Amniotic stem cell (primary cell): ENCODE measurements at places on chromosomes 7 and 10.

GRCh38 chr10:121734589-121735045 lies 136.4 kb upstream of the FGFR2 start:
- no peak for DNase-seq

DNA sequence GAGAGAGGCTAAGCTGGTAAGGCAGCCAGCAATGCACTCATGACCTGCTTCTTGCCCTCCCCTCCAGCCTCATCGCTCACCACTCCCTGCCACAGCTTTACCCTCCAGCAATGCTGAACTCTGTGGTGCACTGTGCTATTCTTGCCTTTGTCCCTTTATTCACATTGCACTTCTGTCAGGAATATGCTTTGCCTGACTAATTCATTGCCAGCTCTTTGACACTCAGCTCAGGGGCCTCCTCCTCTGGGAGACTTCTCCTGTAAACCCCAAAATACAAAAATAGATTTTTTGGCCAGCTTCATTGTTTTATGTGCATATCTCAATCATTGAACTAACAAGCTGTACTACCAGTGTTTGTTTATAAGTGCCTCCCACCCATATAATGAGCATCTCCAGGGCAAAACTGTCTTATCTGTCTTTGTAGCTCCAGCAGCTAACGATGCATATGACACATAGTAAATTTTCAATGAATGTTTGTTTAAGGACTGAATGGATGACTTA lies 8.2 kb downstream of the CNNM1 start:
- no peak for DNase-seq

DNA sequence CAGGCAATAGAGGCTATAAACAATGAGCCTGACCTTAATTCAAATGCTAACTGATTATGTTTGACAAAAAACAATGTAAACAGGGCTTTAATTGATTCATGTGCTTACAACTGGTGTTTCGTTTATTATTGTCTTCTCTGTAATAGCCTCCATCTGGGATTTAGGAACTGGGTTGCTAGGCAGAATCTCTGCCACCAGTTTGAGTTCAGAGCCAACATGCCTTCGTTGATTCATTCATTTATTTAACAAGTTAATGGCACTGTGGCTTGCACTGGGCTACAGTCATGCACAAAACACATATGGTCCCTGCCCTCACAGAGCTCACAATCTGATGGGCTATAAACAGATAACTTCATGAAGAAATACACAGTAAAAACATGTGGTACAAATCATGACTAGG lies 19.6 kb upstream of the CDHR3 start:
- no peak for DNase-seq

GRCh38 chr10:129599160-129599559 lies 132.1 kb downstream of the MGMT start:
- DNase-seq: no peak

- no peak for DNase-seq
These were observed 24.0 kb upstream of the RHOBTB1 start for GRCh38 chr10:60967854-60968484.

DNA sequence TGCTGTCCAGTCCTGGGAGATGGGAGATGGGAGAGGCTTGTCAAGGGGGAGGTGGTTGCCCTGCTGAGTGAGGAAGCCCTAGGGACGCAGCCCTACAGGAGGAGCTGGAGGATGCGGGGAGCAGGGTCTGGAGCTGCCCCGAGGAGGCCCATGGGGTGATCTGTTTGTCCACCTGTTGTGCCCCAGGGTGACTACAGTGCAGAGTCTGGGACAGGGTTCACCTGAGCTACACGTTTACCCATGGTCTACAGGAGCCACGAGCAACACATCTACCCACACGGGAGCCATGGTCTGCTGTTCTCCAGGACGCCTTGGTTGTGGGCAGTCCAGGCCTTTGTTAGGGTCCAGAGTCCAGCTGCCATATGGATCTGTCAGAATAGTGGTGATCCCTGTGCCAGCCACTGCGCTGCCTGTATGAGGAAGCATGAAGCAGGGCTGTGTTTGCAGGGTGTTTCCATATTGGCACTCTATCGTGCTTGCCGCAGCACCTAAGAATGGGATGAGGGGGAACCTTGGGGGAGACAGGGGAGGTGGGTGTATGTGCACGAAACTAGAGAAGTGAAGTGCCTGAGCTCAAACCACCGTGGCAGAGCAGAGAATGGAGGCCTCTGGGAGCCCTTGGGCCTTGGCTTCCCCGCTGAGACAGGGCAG lies 23.7 kb downstream of the ZNF775 start:
- no peak for DNase-seq

- no peak for DNase-seq
These were observed 584.6 kb downstream of the CNTNAP2 start for GRCh38 chr7:146701166-146701565.

DNA sequence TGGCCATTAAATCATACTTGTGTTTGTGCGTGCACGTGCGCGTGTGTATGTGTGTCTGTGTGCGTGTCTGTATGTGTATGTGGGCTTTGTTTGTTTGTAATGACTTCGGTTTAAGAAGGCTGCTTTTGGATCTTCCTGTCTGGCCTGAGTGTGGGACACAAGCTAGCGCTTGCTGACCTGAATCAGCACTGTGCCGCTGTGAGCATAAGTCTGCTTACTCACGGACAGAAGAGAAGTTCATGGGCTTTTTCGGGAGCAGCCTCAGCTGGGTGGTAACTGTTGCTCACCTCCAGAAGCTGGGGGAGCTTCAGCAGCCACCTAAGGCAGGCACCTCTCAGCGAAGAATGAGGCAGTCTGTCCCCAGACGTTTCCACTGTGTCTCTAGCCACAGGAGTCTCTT lies 56.1 kb upstream of the TRUB1 start:
- no peak for DNase-seq

DNA sequence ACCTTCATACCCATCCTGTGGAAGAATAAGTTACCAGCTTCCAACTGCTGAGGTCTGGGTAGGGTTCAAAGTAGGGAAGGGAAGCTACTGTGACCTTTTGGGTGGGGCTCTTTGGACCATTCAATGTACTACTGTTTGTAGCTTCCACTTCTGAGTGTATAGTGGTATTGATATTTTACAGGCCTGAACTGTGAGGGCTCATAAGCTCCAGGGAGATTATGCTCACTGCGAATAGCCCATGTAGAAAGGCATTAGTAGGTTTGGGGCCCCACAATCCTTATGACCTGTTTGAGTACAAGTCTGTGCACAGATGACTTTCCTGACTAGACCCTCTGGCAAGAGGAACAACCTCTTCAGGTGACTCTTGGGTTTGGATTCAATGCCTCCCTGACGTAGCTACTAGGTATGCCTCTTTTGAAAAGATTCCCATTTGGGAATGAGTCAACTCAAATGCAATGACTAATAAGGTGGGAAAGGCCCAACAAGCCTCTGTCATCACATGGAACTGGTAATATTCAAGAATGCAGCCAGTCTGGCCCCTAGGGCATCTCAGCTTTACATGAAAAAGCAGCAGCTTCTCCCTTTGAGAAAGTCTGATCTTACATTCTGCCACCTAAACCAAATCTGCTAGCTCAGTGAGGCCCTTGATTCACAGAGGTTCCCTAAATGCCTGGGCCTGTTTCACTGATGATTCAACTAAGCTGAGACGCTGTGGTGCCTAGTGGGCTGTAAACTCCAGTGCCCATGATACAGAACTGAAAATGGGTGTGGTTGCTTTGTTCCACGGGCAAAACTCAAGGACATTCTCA lies 79.8 kb downstream of the ABI1 start:
- peak; percentile 87 for DNase-seq

- DNase-seq: no peak
These were observed 111.7 kb upstream of the COBL start for GRCh38 chr7:51428217-51428887.

GRCh38 chr7:78429878-78430277 lies 631.3 kb downstream of the PHTF2 start:
- no peak for DNase-seq

DNA sequence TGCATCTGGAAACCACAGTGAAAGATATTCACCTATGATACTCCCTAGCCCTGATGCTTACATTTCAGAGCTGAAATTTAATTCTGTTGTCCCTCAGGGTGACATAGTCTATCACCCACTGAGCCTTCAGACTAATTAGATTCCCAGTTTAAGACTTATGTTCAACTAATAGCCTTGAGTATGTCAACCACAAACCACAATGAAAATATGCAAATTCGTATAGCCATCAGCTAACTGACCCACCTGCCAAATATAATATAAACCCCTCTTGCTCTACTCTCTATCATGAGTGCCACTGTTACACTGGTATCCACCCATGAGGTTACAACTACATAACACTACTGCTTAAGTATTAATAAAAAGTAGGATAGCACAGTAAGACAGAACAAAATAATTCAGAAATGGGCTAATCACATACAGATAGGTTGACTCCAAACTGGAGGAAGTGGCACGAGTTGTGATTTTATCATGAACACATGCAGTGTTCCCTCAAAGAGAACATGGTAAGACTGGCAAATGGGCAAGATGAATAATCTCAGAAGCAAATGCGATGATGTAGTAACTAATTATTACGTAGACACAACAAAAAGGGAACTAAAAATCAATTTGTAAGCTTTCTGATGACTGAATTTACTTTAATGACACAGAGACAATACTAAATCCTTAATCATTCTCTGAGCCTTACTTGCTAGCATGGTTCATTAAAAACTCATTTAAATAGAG lies 290.6 kb downstream of the PARD3 start:
- no peak for DNase-seq

DNA sequence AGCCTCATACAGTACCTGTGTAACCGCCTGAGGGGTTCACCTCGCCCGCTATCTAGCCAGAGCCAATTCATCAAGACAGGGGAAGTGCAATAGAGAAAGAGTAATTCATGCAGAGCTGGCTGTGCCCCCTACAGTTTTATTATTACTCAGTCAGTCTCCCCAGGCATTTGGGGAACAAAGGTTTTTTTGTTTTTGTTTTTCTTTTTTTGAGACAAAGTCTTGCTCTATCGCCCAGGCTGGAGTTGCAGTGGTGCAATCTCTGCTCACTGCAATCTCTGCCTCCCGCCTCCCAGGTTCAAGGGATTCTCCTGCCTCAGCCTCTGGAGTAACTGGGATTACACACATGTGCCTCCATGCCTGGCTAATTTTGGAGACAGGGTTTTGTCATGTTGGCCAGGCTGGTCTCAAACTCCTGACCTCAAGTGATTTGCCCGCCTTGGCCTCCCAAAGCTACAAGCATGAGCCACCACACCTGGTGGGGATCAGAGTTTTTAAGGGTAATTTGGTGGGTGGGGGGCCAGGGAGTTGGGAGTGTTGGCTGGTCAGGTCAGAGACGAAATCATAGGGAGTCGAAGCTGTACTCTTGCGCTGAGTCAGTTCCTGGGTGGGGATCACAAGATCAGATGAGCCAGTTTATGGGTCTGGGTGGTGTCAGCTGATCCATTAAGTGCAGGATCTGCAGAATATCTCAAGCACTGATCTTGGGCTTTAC lies 116.5 kb downstream of the MARCHF5 start:
- DNase-seq: no peak

DNA sequence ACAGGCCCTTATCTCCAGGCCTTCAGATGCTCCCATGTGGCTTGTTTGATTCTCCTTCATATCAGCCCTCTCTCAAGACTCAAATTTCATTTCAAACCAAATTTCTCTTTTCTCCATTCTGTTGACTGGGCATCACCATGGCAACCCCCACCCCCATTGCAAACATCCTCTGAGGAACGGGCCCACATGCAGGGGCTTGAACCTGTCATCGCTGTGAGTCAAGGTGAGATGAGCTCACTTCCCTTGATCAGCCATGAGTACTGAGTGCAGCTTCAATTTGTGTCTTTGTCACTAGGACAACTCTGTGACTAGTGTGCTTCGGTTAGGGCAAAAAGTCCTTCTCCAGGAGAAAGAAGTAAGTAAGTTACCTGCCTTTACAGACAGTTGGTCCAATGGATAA lies 41.9 kb downstream of the CALML3 start:
- no peak for DNase-seq

DNA sequence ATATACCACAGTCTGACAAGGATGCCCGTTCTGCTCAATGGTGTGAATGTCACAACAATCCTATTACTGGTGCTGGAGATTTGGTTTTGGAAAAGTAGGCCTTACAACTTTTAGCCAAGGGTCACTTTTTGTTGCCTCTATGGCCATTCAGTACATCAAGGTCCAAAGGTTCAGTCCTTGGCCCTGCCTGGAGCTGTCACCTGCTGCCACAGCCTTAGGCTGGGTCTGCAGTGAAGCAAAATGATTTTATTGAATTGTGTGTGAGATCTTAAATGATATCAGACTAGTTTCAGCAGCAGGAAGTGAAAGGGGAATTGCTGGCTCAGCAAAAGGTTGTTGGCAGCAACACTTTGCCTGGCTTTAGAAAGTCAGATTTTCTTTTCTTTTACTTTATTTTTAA lies 427.6 kb downstream of the THSD7A start:
- no peak for DNase-seq

DNA sequence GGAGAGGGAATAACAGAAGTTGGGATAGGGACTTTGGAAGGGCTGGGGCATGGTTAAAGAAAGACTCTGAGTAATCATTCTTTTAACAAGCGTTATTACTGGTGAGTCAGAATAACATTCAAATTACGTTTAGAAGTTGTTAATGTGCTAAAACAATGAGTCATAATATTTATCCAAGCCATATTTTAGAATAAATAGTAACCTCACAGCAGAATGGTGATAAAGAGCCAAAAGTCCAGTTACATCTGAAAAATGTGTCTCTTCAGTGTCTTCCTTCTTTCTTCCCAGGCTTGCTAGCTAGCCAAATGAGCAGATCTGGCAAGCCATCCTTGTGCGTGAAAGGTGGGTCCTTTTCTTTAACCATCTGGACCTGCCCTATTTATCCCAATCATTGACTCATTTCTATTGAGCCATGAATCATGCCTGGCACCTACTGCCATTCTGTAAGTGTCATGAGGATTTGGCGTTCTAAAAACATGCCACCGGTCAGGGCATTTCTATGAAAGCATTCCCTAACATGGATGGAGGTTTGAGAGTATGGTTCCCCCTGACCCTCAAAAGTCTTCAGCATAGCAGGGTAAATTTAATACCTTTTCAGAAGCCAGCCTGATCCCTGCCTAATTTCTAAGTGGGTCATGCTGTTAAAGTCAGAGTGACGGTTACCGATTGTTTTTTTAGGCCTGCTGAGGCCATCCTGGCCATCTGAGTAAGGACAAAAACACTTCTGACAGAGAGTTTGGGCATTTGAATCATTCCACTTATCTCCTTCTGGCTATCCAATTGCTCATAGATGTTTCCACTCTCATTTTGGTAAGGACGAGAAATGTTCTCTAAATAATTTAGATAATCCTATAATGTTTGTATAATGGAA lies 26.9 kb downstream of the MYPN start:
- peak; percentile 72 for DNase-seq

DNA sequence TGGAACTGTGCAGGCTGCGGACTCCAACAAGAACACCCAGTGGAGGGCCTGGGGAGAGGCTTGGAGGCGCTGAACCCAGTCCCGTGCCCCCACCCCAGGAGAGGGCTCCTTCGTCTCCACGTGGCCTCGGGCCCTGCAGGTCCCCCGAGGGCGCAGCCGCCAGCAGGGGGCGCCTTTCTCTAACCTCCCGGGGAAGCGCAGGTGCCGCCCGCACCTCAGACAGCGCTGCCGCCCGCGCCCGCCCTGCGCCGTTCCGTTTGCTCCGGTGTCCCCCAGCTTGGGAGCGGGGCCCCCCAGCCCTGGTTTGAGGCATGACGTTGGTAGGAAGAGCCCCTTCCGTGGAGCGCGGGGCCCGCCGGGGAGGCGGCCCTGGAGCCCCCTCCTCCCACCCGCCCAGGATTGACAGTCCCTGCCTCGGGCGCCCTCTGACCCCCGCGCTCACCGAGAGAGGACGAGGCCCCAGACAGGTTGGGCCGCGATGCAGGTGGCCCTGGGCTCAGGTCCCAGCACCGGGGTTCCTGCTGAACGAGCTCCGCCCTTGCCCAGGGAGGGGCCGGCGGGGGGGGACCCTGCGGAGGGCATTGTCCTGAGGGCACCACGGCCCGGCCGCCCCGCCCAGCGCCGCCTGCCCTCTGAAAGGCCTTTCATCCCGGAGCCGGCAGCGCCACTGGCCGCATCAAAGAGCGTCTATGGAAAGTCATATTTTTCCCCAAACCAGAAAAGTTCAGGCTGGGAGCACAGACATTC lies 42.8 kb downstream of the FOXL3 start:
- no peak for DNase-seq
